ENCODE measurements at places on chromosomes 3 and 15.

GRCh38 chr3:60746043-60746638, 505.1 kb downstream of the FHIT start:
- DNase-seq, result no peak

DNA sequence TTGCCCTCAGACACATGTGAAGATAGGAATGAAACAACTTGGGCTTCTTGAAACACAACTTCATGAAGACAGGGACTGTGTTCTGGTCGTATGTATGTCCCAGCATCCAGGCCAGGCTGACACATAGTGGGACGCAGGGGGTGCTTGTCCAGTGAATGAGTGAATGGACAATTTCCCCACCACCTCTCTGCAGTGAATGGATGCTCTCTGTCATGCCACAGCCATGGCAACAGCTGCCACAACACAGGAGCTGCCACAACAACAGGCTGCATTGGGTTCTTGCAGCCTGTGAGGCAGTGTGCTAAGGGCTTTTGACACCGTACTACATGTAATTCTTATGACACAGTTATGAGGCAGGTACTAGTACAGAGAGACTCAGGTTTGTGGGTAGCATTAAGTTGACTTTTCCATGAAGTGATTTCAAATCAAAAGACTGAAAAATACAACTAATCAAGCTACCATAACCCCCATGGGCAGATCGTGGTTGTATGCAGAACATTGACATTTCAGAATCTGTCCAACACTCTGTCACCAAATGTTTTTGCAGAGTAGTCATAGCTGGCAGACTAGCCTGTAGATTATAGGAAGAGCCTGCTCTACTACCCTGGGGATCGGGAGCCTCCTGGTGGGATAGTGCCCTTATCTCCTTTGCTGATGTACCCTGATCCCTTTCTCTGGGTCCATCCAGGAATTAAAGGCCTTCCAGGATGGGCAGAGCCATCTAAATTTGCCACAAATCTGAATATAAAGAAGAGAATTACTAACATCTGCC, 40.8 kb downstream of the CLSTN2 start:
- no peak for DNase-seq

- DNase-seq, result no peak
These were observed 724.9 kb upstream of the ARRDC4 start for GRCh38 chr15:97235611-97235985.

DNA sequence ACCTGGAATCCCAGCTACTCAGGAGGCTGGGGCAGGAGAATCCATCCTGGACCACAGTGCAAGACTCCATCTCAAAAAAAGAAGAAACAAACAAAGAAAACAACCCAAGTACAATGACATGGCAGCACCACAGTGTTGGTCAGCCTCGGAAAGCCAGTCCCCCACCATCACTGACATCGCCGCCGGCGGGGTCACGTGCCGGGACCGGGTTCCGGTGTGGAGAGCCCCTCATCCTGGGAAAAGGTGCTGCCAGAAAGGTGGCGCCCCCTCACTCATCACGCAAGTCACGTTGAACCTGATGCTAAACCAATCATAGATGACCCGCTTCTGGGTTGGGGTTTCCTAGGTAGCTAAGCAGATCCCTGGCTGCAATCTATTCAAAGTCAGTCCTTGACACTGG, 17.8 kb downstream of the QRICH1 start:
- no peak for DNase-seq

DNA sequence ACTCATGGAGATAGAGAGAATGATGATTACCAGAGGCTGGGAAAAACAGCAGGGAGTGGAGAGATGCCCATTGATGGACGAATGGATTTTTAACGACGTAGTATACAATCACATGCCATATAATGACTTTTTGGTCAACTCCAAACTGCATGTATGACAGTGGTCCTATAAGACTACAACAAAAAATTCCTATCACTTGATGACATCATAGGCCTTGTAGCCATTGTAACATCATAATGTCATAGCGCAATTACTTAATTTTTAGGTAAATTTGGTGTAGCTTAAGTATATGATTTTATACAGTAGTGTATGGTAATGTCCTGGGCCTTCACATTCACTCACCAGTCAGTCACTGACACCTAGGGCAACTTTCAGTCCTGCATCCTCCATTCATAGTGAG, 264.3 kb downstream of the RAP2B start:
- DNase-seq, result no peak

DNA sequence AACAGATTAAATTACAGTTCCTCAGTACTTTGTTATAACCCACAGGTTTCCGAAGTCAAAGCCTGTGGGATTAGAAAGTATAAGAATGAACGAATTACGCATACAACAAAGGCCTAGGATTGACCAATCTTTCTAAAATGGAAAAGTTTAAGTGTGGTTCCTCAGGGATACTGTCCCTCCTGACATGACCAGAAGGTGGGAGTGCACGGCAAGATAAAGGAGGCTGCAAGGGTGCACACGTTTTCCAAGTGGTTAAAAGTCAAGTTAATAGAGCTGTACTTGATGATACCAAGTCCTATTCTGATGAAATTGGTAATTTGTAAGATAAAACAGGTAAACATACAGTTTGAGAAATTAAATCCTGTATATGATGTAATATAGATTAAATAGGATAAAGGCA, 96.2 kb downstream of the ALDH1A2 start:
- no peak for DNase-seq

DNA sequence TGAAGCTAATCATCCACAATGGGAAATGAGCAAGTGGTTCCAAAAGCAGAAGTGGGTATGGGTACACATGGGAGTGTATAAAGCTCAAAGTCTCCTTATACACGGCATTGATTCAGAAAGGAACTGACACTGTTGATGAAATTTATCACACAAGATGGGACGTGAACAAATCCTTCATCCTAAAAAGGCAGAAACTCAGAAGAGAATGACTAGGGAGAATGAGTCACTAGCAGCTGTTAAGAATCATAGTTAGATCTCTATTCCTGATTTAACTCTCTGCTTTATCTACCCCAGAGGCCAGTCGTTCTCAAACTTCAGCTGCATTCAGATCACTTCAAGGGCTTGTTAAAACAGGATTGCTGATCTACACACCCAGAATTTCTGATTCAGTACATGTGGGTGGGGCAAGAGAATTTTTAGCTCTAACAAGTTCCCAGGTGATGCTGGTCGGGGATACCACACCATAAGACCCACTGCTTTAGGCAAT, 97.7 kb upstream of the PHLDB2 start:
- peak; percentile 100 for DNase-seq

DNA sequence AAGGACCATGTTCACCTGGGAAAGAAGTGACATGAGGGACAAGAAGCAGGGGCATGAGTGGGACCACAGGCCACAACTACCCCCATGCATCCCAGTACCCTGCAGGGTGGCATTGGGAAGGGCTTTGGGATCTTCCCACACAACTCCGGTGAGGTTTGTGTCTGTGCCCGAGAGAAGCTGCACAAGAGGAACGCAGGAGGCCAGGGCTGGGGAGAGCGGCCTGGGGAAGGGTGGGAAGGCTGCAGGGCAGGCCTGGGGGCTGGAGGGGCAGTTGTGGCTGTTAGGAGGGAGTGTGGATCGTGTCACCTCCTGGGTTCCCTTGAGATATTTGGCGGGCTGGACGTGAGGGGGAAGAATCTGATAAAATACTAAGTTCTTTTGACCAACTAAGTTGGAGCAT, 25.3 kb upstream of the MFSD1 start:
- no peak for DNase-seq

DNA sequence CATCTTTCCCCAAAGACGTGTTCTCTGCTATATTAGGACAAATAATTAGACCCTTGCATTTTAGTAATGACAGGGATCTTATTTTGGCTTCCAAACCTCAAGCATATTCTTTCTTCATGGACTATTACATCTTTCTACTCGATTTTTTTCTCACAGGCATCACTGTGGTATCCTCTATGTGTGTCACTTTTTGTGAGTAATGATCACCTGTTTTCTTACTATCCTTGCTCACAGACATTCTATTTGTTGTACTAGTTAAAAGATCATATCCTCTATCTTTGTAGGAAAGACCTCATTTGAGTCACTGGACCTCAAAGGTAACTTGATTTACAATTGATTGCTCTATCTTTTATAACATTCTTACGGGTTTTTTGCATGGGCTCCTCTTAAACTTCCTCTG, 6.8 kb downstream of the C3orf80 start:
- no peak for DNase-seq

DNA sequence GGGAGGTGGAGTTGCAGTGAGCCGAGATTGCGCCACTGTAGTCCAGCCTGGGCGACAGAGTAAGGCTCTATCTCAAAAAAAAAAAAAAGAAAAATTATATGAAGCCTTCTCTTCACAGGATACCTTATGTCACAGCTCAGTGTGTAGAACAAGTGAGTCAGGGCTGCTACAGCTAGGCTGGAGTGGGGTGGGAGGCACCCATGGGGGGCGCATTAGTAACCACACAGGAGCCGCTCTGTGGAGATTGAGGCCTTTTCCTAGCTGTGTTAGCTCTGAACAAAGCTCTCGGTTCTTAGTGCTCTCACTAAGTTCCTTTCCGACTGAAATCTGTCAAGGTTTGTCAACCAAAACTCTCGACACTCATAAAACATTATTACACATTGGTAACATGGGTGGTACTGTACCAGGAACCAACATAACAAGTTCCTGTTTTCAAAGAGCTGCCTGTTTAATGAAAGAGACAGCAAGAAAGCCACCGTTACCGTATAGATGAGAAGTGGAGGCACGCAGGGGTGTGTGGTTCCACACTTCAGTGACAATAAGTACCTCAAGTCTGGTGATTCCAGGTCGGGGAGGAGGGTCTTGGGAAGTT, 4.5 kb downstream of the LRRC31 start:
- DNase-seq, result no peak

- DNase-seq, result no peak
These were observed 238.6 kb downstream of the ADAMTSL3 start for GRCh38 chr15:83892498-83892897.

- no peak for DNase-seq
These were observed 252.8 kb upstream of the GOLGA6L4 start for GRCh38 chr15:83982748-83983147.

DNA sequence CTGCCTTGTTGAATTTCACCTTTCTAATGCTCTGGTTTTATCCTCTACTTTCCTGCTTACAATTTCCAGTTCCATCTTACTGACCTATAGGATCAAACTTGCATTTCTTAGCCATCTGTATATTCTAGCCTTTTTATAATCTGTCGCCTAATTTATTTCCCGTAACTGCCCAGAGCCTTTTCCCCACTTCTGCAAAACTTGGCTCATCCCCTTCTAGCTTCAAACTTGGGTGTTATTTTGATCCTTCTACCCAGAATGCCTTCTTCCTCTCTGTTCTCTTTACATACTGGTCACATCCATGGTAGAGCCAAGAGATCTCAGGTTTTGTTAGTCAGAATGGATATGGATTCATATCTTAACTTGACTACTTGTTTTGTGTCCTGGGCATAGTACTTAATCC, 2.6 kb downstream of the SACM1L start:
- DNase-seq, result no peak

GRCh38 chr3:177058648-177059047, 138.6 kb downstream of the TBL1XR1 start:
- DNase-seq, result no peak

- no peak for DNase-seq
These were observed 8.3 kb upstream of the PIGZ start for GRCh38 chr3:196976941-196977340.

GRCh38 chr3:22979581-22979980, 223.5 kb upstream of the UBE2E2 start:
- DNase-seq, result peak; percentile 19

GRCh38 chr3:127153506-127153815, 39.5 kb upstream of the PRR23E start:
- DNase-seq, result no peak

DNA sequence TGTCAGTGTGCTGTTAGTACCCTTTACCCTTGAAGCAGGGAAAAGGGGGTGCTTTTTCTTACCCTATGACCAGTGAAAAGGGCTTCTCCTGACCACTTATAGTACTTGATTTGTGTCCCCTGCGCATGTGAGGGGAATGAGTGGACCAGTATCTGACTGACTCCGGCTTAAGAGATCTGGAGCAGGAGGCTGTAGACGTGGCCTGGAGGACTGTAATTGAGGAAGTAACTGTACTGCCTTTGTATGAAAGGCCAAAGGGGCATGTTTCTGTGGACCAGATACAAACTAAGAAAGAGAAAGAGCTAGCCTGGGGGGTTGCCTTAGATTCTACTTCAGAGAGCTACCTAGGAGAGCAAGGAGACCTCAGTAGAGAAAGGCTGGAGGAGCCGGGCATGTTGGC, 89.9 kb upstream of the TBL1XR1 start:
- no peak for DNase-seq

GRCh38 chr15:41888662-41889253, 5.1 kb downstream of the SPTBN5 start:
- no peak for DNase-seq

DNA sequence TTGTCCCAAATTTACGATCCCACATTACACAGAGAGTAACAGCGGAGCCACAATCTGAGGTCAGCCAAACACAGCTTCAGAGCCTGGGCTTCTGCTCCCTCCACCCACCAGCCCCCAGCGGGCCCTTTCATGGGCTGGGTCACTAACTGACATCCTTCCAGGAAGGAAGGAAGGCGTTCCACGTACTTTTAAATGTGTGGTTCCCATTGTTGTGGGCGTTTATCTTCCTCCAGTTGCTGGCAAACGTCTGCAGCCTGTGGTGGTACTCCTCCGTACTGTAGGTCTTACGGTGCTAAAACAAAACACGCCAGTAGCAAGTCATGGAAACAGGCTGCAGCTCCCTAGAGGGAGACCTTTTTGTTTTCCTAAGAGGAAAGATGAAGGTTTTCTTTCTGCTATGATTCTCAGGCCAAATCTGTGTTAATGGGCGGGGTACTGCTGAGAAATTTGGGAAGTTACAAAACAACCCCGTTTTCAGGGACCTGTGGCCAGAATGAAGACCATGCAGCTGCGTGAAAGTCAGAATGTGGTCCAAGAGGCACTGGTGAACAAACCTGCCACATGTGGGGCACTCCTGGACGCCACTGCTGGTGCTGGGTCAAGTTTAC, 7.6 kb downstream of the CTSH start:
- no peak for DNase-seq

DNA sequence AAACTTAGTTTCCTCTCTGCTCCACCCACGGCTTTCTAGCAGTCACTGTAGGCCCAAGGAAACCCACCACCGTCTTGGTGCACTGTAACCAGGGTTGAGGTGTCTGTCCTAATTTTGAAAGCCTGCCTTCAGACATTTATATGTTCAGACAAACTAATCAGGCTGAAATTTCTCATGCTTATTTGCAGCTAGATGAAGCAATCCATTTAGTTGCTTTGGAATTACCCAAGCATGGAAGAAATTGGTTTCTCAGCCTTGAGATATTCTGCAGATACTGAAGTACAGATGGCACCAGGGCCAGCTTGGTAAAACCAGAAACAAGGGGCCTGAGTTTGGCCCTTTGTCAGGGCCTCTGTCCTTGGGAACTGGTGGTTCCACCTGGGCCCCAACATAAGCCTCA, 105.4 kb downstream of the CACNA1D start:
- DNase-seq, result no peak

- DNase-seq, result no peak
These were observed 621.4 kb downstream of the PDCD6IP start for GRCh38 chr3:34419801-34420200.
